ENCODE measurements at places on chromosomes 12 and 14.

GRCh38 chr14:69154779-69155178 is 1.9 kb upstream of the DCAF5 start:
- ATAC-seq, result no peak

GRCh38 chr14:55801121-55801520 is 221.1 kb downstream of the KTN1 start:
- ATAC-seq, result no peak

DNA sequence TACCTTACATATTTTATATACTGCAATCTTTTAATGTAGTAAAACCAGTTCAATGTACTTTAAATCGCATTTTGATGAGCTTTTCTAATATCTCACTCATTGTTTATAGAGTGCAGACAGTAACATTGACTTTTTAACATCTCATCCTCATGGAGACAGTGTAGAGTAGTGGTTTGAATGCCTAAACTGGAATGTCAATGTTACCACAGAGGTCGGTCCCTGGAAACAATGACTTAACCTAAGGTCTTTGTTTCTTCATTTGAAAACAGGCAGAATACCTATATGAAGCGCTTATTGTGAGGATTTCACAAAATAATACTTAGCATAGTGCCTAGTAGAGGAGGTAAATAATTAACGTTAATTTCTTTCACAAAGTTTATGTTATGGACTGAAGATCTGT is 5.0 kb downstream of the CDK17 start:
- no peak for ATAC-seq

DNA sequence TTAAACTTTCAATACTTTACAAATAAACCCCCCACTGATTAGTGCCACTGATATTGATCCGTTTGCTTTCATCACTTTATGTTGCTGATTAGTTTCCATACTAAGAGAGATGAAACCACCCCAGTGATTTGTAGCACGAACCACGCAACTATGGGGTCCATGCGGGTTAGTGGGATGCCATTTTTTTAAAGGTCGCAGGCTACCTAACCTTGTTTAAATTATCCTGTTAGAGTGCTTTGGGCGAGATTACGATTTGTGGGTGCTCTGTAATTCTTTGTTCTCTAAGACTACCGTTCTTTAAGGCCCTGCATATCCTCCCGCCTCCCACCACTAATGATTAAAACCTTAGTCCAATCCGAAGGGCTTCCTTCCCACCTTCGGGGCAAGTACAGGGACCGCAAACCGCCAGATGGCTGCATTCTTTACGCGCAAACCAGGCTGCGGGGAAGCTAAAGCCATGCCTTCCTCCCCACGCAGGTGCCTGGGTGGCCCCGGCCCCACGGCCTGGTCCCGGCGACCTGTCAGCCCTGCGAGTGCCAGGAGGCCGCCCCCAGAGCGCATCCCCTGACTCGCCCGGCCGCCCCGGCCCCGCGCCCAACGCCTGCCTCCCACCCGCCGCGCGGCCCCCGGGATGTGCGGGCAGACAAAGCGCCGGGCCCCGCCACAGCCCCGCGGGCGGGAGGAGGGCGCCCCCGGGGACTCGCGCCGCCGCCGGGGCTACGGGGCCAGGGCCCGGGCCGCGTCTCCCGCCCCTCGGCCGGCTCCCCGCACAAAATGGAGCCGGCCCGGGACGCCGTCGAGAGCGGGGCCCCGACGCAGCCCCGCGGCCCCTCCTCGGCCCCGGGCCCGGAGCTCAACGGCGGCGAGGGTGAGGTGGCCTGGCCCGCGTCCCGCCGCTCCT is 759 bp downstream of the NFYB start:
- ATAC-seq, result peak; percentile 4

- no peak for ATAC-seq
These were observed 953 bp downstream of the MAPK1IP1L start for GRCh38 chr14:55052269-55052930.

DNA sequence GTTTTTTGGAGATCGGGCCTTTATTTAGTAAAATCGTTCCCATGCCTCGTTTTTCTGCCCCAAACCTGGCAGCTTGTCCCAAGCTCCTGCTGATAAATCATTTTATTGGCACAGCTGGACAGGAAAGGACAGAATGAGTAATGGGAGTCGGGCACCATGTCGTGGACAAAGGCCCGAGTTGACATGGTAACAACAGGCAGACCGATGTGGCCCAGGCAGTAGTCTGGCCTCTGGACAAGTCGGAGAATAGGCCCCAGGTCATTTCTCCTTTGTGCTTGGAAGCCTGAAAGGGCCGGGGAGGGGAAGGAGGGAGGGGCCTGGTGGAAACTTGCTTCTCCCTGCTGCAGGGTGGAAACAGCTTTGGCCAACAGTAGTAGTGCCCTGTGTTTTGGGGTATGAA is 234.9 kb downstream of the SUDS3 start:
- ATAC-seq, result peak; percentile 85

DNA sequence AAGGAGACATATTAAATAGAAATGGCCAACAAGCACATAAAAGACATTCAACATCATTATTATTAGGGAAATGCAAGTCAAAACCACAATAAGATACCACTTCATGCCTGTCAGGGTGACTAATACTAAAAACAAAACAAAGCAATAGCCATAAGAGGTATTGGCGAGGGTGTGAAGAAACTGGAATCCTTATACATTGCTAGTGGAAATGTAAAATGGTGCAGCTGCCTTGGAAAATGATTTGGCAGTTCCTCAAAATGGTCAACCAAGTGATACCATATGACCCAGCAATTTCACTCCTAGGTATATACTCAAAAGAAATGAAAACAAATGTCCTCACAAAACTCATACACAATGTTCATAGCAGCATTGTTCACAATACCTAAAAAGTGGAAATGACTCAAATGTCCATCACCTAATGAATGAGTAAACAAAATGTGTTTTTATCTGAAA is 27.0 kb downstream of the GPR135 start:
- ATAC-seq, result no peak

DNA sequence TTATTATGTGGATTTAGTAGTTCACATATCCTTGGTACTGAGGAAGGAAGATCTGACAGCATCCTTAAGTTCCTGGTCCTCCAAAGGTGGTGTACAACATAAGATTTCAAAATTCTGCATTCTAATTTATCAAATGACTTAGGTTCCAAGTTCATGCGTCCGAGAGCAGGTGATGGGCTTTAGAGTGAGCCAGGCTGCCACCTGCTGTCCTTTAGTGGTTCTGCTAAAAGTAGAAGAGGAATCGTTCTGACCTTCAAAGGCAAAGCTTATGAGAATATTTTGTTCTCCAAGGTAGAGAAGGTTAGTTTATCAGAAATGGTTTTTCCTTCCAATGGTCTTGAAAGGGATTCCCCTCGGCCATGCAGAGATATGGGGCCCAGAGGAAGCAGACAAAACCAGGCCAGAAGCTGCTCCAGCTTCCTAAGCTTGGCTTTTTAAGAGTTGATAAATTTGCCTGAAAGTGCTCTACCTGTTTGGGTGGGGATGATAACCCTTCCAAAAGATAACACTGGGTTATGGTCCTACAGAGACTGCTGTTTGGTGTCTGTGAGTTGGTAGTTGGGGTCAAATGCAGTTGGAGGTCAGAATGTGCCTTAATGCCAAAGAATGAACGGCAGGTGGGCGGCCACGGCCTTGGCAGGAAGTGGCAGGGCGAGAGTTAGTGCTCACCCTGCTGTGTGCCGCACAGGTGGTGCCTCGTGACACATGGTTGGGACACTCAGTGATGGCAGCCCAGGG is 29.1 kb upstream of the LRTM2 start:
- ATAC-seq, result no peak

GRCh38 chr12:91695964-91696363 is 449.7 kb downstream of the BTG1 start:
- ATAC-seq, result no peak

DNA sequence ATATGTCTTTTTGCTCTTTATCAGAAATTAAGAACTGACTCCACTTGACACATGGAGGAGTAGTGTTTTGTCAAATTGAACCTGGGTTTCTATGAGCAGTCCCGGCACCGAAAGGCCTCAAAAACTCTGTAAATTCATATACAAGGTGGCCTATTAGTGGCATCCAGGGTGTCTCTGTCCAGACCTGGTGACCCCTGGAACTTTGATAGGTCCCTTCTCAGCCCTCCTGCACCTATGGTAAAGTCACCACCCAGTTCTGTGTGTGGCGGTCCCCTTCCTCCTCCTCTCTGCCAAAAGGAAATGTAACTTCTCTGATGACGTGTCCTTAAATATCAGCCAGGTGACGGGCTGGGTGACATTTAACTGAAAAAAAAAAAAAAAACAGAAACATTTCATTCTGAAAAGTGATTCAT is 204.0 kb upstream of the FOXN3 start:
- no peak for ATAC-seq

- ATAC-seq, result no peak
These were observed 62.7 kb upstream of the OR10AD1 start for GRCh38 chr12:48265777-48266176.
